Muscle of back (tissue), 13 donors: ENCODE measurements at places on chromosomes 1 and 21. TPM values are rescaled to one million over a fixed set of nuclear protein-coding genes. Genes with fewer than 3 reads are reported as not detected.

DNA sequence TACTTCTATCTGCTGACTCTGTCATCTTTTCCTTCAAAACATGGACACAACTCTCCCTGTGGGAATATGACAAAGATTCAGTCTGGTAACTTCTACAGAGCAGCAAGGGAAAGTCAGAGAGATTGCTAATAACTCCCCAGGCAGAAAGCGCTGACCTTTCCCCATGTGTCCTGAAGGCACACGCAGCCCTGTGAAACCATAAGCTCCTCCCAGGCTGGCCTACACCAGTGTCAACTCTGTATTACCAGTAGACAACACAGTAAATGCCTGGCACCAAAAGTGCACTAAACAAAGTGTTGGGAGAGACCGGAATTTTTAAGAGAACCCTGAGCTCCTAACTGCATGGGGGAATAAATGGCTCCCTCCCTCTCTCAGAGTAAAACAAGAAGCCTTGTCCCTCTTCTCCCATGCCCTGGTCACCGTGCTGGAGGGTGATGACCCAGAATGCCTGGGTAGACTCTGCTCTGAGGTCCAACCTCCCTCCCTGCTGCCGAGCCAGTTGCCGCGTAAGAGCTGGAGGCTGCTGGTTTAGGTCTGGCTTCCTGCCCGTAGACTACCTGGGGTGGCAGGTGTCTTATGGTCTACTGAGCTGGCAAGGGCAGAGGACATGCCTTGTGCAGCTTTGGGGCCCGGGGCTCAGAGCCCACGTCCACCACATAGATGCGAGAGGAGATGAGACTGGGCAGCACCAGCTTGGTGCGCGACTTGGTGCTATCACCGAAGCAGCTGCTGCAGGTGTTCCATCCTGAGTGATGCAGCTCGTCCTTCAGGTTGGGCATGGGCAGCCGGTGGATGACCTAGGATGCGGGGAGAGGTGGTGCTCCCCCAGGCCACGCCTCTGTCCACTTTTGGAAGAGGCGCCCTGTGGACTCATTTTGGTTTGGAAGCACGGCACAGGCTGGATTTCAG is 3.9 kb downstream of the SELENBP1 start:
- no peak for DNase-seq

DNA sequence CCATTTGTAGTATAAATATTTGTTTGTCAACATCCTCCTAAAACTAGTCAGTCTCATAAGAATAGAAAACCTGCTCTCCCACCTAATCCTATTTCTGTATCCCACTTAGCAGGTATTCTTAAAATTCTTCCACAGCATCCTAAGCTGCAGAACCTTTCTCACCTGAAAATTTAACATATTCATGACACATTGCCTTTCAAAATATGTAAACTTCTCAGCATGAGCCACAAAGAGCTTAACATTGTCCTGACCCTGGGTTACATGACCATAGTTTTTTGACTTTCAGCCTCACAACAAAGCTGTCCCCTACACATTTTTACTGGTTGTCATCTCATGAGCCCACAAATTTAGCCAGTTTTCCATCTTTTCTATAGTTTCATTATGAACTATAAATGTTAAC is 712.1 kb downstream of the LTN1 start:
- DNase-seq: no peak

GRCh38 chr1:228109962-228110488 is 926 bp upstream of the MRPL55 start:
- DNase-seq: no peak

The ALPL gene
- 4.9 TPM for polyA plus RNA-seq

The FAM3B gene
- polyA plus RNA-seq: 0.31 TPM

DNA sequence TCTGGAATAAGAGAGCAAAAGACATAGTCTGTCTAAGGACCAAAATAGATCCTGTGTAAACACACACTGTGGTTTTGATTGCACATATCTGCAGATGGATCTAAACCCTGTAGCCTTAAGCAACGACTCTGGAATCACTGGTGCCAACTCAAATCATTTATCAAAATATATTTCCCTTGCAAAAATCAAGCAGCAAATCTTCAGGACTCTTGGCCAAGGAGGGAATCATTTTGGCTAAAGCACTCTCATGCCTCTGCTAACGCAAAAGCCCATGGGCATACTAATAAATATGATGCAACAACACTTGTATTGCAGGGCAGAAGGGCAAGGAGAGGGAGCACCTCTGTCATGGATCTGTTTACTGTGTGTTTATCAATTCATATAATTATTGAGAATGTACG is 155.4 kb upstream of the DUSP10 start:
- DNase-seq: no peak
